ENCODE measurements at places on chromosomes 5 and 9.

DNA sequence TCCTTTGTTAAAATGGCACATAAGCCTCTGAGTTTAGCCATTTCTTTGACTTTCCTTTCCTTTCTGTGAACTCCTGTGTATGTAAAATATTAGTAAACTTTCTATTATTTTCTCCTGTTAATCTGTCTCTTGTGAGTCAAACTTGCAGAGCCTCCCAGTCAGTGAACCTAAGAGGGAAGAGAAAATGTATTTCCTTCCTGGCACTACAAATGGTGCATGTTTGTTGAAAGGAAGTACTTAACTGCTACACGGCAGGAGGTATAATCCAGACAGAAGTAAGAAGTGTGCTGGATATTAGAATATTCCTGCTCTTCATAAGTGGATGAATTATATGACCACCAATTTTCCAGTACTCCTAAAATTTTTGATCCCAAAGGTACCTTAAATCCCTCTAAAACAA lies 23.0 kb downstream of the CTSL start:
- no peak for DNase-seq

GRCh38 chr5:79566896-79567295 lies 45.3 kb upstream of the TENT2 start:
- DNase-seq = peak; percentile 85

DNA sequence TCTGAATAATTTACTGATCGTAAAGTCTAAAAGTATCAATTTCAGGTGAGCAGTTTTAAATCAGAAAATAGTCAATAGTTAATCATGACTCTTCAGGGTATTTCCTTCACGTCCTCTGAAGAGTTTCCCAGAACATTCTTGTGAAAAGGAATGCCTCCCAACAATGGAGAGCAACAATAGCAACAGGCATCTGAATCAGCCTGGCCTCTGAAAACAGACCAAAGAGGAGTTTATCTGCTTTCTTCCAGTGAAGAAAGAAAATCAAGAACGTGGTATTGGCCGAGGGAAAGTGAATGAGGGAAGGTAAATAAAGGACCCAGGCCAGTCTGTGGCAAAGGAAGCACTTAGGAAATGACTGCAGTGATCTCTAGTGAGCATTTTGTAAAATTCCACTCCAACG lies 26.1 kb upstream of the RASGEF1C start:
- no peak for DNase-seq

- DNase-seq = no peak
These were observed 5.0 kb upstream of the SNAPC3 start for GRCh38 chr9:15417626-15418025.

GRCh38 chr9:23663536-23663935 lies 162.5 kb downstream of the ELAVL2 start:
- DNase-seq = no peak

DNA sequence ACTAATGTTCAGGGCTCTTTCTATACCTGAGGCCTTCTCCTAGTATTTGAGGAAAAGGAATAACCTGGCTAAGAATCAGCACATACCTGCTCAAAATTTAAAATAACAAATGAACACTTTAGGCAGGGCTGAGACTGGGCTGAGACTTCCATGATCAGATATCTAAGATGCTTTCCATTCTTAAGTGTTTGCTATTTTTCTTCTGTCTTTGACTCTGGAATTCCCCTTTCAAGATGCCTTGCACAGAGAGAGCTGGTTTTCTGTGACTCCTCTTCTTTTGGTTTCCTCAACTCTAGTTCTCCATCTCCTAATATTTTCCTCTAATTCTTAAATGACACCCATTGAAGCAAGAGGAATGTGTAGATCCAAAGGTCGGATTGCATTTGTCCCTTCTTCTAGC lies 61.1 kb downstream of the DPYSL3 start:
- no peak for DNase-seq

DNA sequence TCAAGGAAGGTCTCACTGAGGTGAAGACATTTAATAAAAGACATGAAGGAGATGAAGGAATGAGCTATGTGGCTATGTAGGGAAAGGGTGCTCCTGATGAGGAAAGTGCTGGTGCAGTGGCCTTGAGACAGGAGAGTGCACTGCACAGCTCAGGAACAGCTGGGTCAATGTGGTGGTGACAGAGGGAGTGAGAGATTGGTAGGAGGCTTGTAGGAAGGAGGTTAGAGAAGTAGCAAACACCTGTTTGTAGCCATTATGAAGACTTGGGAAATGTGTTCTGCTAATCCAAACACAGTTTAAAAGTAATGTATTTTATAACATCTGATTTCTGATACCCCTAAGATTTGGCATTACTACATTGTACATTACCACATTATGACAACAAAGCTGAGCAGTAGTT lies 115.1 kb upstream of the MTAP start:
- DNase-seq = no peak

GRCh38 chr9:35905912-35906679 lies at the start of gene HRCT1:
Gene HRCT1, plus strand, starts transcription at chr9:35906202. Its CDS starts 86 bp downstream, at chr9:35906288.
- DNase-seq = no peak

DNA sequence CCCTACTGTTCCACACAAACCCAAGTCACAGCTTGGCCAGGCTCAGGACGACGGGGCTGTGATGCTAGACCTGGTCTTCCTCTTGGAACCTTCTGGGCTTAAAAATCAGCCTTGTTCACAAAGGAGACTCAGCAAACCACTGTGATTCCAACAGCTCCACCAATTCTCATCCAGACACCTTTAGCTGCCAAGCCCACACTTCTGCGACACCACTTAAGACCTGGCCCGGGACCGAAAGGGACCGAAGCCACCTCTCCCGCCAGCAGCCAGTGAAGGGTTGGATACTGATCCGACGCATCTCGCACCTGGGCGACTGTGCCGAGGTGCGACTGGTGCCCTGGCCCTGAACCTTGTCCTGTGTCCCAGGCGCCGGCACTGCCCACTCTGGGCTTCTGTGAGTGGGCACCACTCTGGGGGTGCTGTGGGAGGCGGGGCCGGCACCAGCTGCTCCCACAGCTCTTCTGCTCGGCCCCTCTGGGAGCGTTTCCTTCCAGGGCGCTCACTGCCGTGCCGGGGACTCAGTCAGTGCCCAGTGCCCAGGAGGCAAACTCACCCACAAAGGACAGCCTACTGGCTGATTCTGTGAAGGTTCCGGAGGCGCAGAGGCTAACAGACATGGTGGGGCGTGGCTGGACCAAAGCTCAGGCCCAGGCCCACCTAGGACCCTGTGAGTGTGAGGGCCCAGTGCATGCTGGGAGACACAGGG lies 50.9 kb downstream of the EXD3 start:
- DNase-seq = no peak

DNA sequence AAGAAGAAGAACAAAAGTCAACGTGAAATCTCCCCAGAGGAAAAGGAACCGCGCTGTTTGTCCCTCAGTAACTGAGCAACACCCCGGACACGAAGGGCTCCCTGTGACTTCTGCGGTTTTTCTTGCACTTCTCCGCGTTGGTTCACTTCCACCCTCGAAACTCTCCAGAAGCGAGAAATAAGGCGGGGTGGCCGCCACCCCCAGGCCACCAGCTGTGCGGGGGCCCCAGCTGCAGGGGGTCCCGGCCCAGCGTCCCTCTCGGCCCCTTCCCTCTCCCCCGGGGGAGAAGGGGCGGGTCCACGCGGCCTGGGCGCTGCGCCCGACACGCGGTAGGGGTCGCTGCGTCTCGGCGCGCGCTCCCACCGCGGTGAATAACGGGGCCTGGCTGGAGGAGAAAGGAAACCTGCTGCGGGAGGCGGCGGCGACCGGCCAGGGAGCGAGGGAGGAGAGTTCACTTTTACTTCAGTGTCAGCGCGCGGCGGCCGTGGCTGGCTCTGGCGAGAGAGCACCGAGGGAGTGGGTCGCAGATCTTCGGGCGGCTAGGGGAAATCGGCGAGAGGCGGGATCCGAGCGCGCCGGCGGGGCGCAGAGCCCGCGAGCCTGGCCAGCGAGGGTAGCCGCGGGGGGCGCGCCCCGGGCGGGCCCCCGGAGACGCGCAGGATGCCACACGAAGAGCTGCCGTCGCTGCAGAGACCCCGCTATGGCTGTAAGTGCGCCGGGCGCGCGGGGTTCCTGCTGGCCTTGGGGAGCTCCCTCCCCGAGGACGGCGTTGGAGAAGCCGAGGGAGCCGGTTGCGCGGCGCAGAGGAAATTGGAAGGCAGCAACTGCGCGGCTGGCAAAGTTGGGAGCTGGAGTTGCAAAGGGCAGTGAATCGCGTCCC lies at the start of gene IQGAP2:
IQGAP2 (plus strand) TSS at position 400 of the 880 bp plus-strand sequence; CDS start at position 661, 261 bp downstream.
- peak; percentile 93 for DNase-seq

- DNase-seq = no peak
These were observed 1.0 kb upstream of the CDH6 start for GRCh38 chr5:31192442-31192841.
